Tibial nerve (tissue), 4 donors: ENCODE measurements at places on chromosomes 7 and 10. TPM values are rescaled to one million over a fixed set of nuclear protein-coding genes. Genes with fewer than 3 reads are reported as not detected.

The MYPN gene
- not detected for total RNA-seq

The CYP3A5 gene
- 3.9 TPM for total RNA-seq

The JMJD1C gene
- 140 TPM for total RNA-seq

The MCM7 gene
- 34.8 TPM for total RNA-seq

The DENND2A gene
- 25.9 TPM for total RNA-seq

The NUTM2A gene
- total RNA-seq: 1.8 TPM

The CCDC6 gene
- total RNA-seq: 25.5 TPM

The HABP2 gene
- not detected for total RNA-seq

The PALS2 gene
- 28.2 TPM for total RNA-seq

The SPRN gene
- not detected for total RNA-seq

The FKBP6 gene
- not detected for total RNA-seq

The SCART1 gene
- 5.0 TPM for total RNA-seq

DNA sequence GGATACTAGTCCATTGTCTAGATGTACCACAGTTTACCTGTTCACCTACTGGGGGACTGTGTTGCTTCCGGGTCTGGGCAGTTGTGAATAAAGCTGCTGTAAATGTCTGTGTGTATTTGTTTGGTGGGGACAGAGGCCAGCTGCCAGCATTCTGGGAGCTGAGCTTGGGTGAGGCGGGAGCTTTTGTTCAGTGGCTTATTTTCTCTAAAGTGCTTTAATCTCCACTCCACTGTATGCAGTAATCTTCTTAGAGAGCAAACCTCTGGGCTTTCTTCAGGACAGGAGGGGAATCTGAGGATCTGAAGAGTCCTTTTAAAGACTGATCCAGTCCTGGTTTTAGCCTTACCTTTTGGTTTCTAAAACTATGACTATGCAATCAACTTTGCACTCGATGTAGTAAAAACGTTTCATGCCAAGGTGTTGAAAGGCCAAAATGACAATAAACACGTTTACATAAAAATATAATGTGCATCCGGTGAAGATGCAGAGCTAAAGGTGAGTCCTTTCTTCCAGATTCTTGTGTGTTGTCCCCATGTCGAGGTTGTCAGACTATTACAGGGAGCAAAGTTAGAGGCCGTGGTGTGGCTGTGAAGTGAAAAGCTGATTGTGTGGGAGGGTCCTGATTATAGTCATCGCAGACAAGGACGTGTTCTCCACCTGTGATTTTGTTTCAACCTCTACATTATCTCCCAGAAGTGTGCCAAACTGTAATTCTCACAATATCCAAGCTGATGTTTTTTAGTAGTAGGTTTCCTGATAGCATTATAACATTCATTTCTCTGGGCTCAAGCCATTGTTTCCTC lies 279.8 kb downstream of the CAMK1D start:
- DNase-seq: no peak

DNA sequence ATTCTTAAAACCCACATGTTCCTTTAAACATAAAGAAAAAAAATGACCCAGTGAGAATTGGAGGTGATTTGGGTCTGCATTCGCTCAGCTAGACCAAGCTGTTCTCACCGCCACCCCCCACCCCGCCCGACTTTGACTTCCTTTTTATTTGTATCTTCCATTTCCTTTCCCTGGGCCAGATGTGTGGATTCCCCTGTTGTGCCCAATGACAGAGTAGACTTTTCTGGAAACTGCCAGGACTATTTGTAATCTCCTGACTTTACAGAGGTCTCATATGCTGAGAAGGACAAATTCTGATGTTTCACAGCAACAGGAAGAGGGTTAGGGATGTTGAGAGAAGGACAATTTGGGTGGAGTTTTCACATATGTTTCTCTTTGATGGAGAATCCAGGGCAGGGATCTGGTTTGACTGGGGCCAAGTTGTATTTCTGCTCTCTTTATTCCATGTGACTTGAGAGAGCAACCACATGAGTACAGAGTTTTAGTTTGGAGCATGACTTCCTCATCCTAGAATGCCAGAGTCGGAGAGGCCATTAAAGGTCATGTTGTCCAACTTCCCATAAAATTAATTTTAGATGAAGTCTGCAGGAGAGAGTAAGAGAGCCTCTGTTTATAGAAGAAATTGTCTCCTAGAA lies 1023.2 kb downstream of the LRMDA start:
- DNase-seq: no peak

- no peak for DNase-seq
These were observed 84.7 kb downstream of the CREM start for GRCh38 chr10:35211390-35211789.

GRCh38 chr7:21128062-21128817 lies 299.6 kb upstream of the SP4 start:
- DNase-seq: no peak

- no peak for DNase-seq
These were observed 81.1 kb downstream of the IDE start for GRCh38 chr10:92492748-92493240.

DNA sequence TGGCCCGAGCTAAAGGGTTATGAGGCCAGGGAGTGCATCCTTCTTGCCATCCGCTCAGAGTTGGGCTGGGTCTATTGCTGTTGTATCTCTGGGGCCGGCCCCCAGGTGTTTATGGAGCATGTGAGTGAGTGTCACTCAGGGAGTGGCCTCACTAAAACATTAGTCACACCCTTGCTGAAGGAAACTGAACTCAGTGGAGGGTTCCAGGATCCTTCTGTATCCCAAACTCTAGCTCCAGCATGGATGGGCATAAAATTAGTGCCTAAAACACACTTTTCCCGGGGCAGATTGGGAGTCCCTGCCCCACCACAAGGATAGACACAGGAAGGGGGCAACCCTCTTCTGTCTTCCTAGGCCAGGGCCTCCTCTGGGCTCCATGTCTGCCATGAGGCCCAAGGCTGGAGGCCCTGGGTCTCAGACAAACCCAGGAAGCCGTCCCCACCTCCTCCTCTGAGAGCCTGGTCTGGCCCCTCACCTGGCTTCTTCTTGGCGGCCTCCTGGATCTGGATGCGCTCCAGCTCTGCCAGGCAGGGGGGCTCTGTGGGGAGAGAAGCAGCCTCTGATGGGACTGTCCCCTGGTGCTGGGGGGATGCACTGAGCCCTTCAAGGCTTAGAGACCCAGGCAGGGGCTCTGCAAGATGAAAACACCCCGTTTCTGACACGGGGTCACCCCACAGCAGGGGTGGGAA lies 24.5 kb downstream of the SPOCK2 start:
- DNase-seq: no peak

DNA sequence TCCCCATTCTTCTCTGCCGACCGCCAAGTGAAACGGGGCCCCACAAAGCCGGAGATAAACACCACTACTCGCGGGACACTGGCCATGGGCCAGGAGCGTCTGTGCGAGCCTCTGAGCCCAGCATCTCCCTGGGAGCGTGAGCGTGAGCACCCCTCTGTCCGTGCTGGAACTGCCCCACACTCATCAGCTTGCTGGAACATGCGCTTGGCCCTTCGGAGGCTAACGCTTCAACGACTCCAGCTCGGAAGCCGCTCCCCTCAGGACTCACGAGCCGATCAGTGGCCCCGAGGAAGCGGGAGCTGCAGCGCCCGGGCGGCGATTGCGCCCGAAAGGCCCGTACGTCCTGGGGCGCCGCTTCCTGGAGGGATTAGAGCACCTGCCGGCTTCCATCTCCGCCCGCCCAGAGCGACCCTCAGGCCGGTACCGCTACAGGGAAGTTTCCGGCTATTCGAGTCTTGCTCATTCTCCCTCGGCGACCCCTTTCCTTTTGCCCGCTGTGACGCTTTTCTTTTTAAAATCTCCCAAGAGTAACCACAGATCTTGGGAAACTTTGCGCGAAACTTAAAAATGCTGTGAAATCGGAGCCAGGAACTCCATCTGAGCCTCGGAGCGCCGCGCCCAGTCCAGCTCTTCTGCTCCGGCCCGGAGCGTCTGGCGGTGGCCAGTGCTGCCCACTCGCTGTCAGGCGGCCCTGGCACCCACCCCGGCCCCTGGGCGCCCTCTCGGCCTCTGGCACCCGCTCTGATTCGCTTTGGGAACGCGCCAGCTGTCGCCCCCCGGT lies 1.0 kb downstream of the TLL2 start:
- DNase-seq: no peak

DNA sequence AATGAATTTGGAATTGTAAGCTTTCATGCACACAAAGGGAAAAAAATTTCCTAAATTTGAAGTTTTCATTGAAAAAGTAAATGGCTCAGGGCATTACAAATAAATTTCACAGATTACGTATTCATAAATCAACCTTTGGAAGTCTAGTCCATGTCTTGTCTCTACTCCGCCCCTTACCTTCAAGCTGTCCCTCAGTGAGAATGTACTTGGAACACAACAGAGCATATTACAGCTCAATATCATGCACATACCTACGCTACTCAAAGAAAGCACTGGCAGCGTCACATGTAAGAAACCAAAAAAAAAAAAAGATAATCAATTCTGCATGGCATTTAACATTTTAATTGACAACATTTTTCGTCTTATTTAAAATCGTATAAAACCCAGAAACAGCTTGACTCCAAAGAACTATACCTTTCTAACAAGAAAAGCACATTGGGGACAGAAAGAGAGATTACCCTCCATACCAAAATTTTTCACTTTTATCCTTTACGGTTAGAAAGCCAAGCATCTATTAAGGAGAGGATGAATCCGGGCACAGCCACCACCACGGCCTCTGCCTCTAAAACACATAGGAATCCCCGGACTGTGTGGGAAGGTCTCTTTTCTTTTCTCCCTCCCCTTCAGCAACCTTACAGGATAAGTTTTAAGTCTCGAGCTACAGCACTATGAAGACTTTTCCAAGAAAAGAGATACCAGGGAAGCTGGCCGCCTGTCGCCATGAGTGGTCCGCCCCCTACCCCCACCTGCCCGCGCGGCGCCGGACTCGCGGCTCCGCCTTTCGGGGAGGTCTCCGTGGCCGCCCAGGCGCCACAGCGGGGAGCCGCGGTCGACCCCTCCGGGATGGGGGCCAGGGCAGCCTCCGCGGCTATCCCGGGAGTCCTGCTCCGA lies 1.1 kb downstream of the JMJD1C start:
- DNase-seq: no peak

- DNase-seq: no peak
These were observed 48.5 kb upstream of the MKX start for GRCh38 chr10:27794157-27794556.

- no peak for DNase-seq
These were observed 1.1 kb downstream of the ASL start for GRCh38 chr7:66076462-66077329.

- DNase-seq: no peak
These were observed 153.6 kb downstream of the HDAC9 start for GRCh38 chr7:18648849-18649758.

- no peak for DNase-seq
These were observed 459.3 kb downstream of the HTR7 start for GRCh38 chr10:90398566-90398965.

GRCh38 chr7:116231543-116231942 lies 21.2 kb downstream of the TES start:
- DNase-seq: no peak

GRCh38 chr10:23019633-23020032 lies 75.7 kb upstream of the MSRB2 start:
- no peak for DNase-seq

DNA sequence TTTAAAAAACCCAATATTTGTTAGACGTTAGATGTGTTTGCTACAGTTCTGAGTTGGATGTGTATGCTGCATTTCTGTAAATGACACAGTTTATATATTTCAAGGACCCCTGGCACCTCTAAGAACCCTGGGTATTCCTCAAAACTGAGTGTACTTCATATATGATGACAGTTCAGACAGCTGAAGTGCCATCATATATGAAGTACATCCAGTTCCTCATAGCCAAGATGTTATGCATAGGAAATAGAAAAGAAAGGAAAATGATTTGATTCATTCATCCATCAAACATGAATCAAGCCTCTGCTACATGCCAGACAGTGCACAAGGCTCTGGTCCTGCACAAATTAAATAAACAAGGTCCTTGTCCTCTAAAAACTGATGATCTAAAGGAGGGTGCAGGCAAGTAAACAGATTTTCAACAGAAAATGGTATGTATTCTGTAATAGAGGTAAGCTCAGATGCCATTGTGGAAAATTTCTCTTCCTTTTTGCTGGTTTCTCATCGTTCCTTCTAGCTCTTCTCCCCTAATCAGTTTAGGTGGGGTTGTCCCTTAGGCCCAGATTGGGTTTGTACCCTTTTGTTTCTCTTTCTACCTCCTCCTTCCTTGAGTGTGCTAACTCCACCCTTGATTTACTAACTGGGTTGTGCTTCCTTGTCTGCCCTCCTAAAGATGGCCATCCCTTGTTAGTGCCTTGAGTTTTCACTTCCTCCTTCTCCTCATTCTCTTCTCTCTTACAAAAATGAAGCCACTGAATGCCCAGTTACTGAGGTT lies 25.3 kb upstream of the SMIM30 start:
- DNase-seq: no peak

GRCh38 chr10:50988792-50989191 lies 85.5 kb upstream of the PRKG1 start:
- DNase-seq: no peak

- DNase-seq: no peak
These were observed 32.2 kb upstream of the COL13A1 start for GRCh38 chr10:69769395-69769992.

GRCh38 chr10:78727251-78727650 lies 341.5 kb upstream of the ZMIZ1 start:
- no peak for DNase-seq

GRCh38 chr7:137574812-137575211 lies 231.3 kb upstream of the PTN start:
- no peak for DNase-seq

DNA sequence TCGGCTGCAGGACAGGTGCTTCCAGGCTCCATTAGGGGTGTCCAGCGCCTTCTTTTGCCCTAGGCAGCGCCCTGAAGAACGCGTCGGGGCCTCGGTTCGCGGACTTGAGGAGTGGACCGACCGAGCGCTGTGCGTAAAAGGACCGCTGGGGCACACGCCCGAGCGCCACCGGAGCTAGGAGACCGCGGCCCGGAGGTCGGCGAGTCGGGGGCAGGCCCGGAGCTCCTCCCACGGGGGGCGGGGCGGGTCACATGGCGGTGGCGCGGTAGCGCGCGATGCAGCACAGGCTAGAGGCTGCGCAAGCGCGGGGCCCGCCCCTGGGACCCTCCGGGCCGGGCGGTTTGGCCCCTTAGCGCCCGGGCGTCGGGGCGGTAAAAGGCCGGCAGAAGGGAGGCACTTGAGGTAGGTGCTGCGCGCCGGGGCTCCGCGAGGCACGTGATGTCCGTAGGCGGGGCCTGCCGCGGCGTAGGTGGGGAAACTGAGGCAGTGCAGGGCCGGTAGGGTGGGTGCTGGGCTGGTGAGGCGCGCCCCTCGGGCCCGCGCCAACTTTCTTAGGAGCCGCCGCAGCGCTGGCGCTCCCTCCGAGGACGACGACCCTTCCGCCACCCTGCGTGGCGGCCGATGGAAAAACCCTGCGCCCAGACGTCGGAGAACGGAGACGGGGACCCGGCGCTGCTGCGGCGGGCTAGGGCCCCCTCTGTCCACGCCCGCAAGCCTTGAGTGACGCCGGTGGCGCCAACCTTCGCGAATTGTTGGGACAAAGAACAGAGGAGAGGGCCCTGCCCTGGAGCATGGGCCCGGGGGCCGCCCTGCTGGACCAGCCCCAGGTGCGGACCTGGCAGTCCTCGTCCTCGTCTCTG lies at the start of gene PRXL2A:
TSS of gene PRXL2A (plus strand) at position 310 of the 860 bp plus-strand sequence. CDS start 11,917 bp downstream, outside the sequence.
- peak; percentile 59 for DNase-seq

- DNase-seq: peak; percentile 51
These were observed 56.2 kb upstream of the TM9SF3 start for GRCh38 chr10:96642973-96643372.

- no peak for DNase-seq
These were observed 207.9 kb downstream of the DOCK4 start for GRCh38 chr7:111998326-111998725.

GRCh38 chr7:44488955-44489354 lies 1.5 kb downstream of the NUDCD3 start:
- no peak for DNase-seq
